ENCODE measurements at places on chromosomes 2 and 18.

DNA sequence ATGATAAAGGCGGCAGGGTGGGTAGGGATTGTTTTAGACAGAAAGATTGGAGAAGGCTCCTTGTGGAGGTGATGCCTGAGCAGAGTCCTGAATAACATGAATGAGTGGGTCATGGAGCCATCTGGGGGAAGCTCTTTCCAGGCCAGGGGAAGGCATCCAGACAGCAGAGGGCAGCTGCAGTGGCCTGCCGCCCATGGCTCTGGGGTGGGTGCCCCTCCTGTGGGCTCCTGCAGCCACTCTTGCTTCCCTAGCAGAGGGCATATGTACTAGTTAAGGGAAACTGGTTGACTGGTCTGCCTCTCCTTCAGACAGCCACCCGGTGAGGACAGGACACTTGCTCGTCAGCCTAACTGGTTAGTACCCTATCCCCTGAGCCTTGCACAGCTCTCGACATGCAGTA, 46.5 kb upstream of the SLC1A4 start:
- DNase-seq = no peak

DNA sequence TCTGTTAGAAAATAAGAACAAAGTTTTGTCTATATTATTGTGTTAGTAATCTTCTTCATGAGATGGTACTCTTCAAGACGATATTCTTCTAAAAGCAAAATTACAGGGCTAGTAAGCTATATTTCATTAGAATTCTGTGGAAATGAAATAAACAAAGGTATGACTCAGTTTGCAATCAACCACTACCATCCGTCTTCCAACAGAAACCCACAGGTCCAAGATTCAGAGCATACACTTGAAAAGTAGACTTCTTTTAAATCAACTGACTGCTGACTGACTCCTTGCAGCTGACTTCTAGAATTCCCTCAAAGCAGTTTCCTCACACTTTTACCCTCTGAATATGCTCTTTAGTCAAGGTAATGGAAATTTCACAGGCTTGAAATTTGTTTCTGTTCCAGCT, 193.7 kb downstream of the GCA start:
- DNase-seq = no peak

GRCh38 chr2:214130114-214130513, 280.7 kb upstream of the VWC2L start:
- DNase-seq = no peak

DNA sequence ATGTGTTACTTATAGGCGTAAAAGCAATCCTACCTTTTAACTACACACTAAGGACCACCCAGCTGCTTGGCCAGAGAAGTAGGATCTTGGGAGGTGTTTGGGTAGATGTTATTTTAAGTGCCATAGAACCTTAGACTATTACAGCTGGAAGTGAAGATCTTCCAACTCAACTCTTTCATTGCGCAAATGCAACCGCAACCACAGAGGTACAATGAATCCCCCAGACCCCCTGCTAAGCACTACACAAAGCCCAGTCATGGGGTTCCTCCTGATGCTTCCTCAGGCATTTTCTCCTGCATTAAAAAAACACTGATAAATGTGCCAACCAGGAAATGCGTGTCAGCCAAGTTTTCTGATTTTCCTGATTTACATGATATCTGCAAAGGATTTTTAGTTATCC, 246.0 kb downstream of the LRRTM1 start:
- no peak for DNase-seq

GRCh38 chr18:64165906-64166305, 17.0 kb upstream of the LINC00305 start:
- no peak for DNase-seq

DNA sequence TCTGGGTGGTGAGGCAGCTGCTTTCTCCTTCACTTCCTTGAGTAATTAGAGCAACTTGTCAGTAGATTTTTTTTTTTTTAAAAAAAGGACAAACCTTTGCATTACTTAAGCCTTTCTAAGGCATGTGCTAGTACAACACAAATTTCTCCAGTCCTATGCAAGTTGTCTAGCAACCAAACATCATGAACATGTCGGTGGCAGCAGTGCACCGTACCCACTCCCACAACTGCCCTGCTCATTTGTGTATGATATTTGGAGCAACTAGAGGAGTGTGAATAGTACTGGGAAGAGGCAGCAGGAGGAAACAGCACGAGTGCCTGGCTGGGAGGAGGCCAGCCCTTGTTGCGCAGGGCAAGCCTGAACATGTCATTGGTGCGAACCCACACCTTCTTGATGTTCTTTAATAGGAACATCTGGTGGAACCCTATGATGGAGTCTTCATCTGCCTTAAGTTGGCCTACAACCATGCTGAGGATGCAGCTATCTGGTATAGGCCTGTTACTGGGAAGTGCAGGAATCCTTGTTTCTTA, 238.3 kb downstream of the TDRD15 start:
- DNase-seq = no peak

All from activated T-helper 1 cell treated with anti-CD3 and anti-CD28 coated beads, Interleukin-2, amount 50 U/mL, for 16 hours (primary cell).